ENCODE measurements at places on chromosomes 1 and 21.

GRCh38 chr1:162159515-162159914, 90.0 kb downstream of the NOS1AP start:
- DNase-seq: no peak

DNA sequence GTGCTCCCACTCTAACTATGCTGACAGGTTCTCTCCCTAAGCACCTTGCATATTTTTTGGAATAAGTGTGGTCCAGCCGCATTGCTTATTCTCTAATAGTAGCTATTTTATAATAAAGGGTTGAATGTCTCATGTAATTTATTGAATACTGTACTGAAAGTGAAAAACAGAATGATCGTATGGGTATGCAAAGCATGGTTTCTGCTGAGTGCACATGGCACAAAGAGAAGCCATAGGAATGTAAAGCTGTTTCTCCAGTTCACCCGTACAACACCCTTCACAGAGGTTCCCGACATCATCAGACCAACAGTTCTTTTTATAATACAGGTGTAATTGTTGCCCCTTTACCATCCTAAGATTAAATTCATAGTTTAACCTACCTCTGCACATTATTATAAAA, 8.9 kb upstream of the HAO2 start:
- DNase-seq: no peak

- DNase-seq: no peak
Observed at GRCh38 chr1:25527946-25528595, 15.3 kb upstream of the LDLRAP1 start.

- no peak for DNase-seq
Observed at GRCh38 chr1:61337981-61338848, 255.9 kb downstream of the NFIA start.

GRCh38 chr1:77026135-77026534, 158.9 kb downstream of the ST6GALNAC5 start:
- DNase-seq: no peak

DNA sequence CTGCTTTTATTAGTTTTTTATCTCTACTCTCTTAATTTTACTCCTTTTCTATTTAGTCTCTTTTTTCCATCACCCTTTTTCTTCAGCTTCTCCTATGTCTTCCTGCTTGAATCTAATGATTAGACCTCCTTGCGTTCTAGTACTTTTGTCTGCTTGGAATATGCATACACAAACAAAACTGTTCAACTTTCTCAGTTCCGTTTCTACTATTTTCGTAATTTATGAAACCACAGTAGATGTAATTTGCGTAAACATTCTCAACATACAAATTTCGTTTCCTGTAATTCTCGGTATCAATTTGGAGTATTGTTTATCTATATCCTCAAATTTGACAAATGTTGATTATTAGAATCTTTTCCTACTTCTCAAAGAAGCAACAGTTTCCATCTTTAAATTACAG, 772.5 kb downstream of the USP25 start:
- no peak for DNase-seq

- no peak for DNase-seq
Observed at GRCh38 chr1:62426237-62426636, 10.6 kb upstream of the USP1 start.

- no peak for DNase-seq
Observed at GRCh38 chr1:109912873-109913272, 2.2 kb downstream of the CSF1 start.

GRCh38 chr1:40868051-40868723, 6.0 kb upstream of the CITED4 start:
- no peak for DNase-seq

- no peak for DNase-seq
Observed at GRCh38 chr1:175073061-175073460, 5.4 kb downstream of the TNN start.

GRCh38 chr1:5688081-5689077, 303.8 kb downstream of the NPHP4 start:
- no peak for DNase-seq

DNA sequence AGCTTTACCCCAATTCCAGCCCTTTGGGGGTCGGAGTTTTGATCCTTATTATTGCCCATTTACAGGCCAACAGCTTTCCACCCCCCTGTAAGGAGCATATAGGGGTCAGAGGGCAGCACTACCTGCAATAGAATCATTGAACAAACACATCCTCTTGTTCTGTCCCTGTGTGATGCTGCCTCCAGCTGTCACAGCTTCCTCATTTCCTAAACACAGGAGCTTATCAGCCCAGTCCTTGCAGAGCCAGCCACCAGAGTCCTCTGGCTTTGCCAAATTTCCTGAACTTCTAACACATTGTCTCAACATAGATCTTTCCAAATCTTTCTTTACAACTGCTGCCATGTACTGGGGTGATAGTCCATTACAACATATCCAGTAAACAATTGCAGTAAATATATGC, 32.8 kb upstream of the PTBP2 start:
- DNase-seq: no peak

GRCh38 chr1:155066777-155067176, 3.2 kb downstream of the EFNA4 start:
- DNase-seq: no peak

DNA sequence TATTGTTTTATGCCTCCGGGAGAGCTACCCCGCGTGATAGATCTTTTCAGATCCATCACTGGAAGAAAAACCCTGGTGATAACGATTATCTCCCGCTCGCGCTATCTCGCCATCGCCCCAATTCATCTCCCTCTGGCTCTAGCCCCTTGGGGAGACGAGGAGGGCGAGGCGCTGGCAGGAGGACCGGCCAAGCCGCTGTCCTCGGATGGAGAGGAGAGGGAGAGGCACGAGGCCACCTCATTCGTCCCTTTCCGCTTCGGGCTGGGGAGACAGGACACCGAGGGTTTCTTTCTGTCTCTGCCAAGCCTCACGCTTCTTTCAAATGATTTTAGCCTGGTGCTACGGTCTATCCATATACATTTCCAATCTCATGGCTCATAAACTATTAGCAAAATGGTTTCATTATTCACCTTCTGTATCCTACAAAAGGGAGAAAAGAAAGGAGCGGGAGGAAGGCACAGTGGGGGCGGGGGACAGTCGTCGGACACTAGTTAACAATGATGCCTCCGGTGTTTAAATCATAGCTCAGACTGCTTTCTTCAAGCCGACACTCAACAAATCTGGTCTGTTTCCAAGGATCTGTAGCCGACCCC, 415.0 kb upstream of the ESRRG start:
- no peak for DNase-seq

DNA sequence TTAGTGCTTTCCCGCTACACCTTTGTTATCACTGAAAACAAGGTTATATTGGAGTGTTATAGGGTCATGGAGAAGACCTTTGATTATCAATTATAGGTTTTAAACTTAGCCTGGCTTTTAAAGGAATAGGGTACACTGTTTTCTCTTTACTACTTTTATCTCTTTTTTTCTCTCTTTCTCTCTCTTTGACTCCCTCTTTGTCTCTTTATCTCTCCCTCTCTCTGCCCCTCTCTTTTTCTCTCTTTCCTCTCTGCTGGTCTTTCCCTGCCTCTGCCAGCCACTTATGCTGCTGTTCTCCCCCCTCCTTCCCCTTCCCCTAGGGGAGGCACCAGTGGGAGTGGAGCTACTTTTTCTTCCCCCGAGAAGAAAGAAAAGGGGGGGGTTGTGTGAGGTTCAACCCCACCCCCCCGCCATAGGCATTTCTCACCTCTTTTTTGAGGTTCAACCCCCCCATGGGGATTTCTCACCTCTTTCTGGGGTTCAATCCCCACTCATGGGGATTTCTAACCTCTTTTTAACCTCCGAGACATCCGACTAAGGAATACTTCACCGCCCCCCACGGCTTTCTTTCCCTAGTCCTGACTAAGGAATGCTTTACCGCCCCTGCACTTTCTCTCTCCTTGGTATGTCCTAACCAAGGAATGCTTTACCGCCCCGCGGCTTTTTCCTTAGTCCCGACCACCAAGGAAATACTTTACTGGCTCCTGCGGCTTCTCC, 17.2 kb upstream of the ZBTB8B start:
- no peak for DNase-seq

DNA sequence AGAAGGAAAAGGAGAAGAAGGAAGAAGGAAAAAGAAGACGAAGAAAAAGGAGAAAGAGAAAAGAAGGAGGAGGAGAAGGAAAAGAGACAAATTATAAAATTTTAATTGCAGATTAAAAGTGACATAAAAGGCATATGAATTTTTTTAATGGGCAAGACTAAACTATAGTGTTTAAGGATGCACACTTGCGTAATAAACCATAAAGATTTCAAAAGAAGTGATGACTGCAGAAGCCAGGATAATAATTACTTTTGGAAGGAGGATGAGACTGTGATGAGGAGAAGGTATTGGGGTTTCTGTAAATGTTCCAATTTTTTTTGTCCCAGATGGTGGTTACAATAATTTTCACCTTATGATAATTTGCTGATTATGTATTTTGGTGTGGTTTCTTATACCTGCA, 243.1 kb upstream of the PKN2 start:
- no peak for DNase-seq

DNA sequence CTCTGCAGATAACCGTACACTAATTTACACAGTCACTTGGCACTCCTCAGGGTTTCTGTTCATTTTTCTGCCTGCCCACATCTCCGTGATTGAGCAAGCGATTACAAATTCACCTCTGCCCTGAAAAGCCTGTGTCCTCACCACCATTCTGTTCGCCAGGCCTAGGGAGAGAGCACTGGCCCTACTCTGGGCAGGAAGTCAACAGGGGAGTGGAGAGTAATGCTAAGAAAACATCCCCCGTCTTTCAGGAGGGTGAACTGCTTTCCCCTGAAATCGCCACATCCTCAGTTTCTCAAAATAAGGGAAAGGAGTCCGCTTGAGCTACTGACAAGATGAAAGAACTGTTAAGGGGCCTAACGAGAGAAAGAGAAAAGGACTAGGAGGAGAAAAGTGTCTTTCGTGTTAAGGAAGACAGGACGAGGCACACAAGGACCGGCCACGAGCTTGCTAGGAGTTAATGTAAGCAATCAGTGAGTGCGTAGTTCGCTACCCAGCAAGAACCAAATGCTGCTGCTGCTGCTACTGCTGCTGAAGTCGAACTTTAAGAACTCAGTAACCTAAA, 632 bp downstream of the PEX19 start:
- peak; percentile 4 for DNase-seq

DNA sequence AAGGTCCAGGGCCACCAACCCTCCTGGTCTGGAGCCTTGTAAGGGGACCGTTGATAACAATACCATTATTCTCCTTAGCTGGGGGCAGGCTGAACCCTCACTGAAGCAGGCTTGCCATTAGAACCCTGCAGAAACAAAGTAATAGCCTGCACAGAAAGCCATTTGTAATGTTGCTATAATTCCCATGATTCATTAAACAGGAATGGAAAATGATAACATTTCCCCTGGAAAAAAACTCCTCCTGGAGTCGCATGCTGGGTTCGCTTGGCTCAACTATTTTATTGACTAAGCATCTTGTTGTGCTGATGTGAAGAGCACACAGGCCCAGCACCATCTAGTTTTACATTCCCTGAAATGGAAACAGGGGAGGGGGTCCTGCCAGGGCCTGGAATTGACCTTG, 155.6 kb upstream of the CSF3R start:
- DNase-seq: no peak

DNA sequence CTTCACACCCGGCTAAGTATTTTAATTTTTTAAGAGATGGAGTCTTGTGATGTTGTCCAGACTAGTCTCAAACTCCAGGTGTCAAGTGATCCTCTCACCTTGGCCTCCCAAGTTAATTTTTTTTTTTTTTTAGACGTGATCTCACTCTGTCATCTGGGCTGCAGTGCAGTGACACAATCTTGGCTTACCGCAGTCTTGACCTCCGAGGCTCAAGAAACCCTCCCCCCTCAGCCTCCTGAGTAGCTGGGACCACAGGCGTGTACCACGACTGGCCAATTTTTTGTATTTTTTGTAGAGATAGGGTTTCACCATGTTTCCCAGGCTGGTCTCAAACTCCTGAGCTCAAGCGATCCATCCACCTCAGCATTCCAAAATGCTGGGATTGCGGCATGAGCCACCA, 11.7 kb upstream of the IFNLR1 start:
- DNase-seq: no peak

DNA sequence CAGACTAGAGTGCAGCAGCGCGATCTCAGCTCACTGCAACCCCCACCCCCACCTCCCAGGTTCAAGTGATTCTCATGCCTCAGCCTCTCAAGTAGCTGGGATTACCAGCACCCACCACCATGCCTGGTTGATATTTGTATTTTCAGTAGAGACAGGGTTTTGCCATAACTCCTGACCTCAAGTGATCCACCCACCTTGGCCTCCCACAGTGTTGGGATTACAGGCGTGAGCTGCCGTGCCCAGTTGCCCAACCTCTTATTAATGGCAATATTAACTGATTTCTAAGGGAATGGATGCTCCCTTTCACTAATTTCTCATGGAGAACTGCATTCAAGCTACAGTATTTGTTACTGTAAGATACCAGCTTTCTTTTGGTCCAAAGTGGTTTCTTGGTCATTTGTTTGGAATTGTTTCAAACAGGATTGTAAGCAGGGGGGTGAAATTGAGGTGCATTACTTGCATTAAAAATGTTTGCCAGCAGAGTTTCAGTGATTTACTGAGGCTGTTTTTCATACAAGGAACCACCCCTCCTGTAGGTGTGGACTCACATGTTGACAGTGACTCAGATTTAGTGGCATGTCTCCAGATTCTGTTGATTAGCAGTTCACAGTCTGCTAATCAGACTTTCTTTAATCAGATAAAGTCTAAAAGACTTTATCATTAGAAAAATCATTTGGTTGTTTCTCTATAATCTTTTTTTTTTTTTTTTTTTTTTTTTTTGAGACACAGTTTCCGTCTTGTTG, 3.9 kb upstream of the TGFBR3 start:
- DNase-seq: no peak

GRCh38 chr1:72759486-72759885, 477.1 kb upstream of the NEGR1 start:
- DNase-seq: no peak

- no peak for DNase-seq
Observed at GRCh38 chr1:37169241-37169640, 134.9 kb upstream of the GRIK3 start.

- no peak for DNase-seq
Observed at GRCh38 chr1:235012436-235013210, 116.0 kb downstream of the TOMM20 start.

GRCh38 chr1:175690298-175690697, 53.1 kb downstream of the TNR start:
- DNase-seq: no peak

- DNase-seq: no peak
Observed at GRCh38 chr1:160718210-160718609, 6.6 kb upstream of the CD48 start.

GRCh38 chr1:229893762-229894444, 173.1 kb upstream of the GALNT2 start:
- DNase-seq: no peak

- no peak for DNase-seq
Observed at GRCh38 chr1:100866041-100866900, 28.4 kb downstream of the EXTL2 start.

GRCh38 chr1:214568328-214568727, 16.9 kb upstream of the PTPN14 start:
- no peak for DNase-seq
